Vagina (tissue), 2 donors: ENCODE measurements at places on chromosomes 2 and 18.

- DNase-seq = no peak
Measured at GRCh38 chr2:16614314-16614860, 51.2 kb downstream of the CYRIA start.

GRCh38 chr2:159445307-159445706 lies 158.8 kb upstream of the WDSUB1 start:
- DNase-seq = no peak

DNA sequence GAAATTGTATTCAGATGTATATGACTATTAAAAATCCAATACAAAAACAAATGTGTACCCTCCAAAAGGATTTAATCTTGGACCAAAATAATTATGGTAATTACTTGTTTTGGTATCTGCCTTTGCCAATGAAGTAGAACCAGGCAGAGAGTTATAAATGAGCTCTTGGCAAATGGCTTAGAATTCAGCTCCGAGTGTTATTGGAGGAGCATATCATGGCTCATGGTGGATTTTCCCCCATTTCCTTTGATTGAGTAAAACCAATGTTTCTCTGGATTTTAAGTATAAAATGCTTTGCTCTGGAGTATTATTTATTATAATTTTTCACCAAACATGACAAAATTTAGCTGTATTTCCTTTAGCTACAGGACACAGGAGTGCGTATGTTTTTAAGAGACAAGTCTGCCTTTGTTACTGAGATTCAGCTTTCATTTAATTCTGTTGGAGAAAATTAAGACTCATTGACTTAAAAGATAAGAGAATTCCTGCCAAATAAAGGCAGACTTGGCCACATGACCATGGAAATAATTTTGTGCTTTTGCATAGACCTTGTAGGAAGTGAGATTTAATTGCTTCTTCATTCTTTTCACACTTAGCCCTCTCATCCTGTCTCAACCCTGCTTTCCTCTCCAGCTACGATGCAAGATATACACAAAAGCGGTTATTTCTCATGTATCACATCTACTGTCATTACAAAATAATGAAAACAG lies 281.0 kb upstream of the SOX11 start:
- DNase-seq = no peak

DNA sequence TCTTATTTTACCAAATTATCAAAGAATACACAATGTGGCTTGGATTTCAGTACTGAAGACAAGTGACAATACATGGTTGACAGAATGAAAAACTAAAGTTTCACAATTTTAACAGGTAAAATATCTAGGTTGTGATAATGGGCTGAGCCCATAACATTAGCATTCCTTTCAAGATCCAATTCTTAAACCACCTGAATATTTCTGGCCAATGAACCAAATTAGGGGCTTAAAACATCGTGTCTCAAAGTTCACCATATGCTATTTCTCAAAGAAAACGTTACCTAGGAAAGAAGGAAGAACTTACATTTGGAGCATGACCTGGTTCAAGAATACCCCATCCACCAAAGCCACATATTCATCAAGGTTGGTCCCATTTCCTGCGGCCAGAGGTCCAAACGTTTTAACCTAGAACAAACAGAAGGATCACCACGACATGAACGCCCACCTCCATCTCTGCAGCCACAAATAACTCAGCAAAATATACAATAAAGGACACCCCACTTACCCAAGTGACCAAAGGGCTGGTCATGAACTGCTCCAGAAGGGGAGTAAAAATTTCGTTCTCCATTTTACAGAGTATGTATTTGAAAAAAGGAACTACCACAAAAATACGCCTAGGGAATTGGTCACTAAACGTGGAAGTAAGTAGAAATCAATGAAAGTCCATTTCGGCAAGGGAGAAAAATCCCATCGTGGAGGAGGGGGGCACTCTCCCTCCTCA lies 984 bp downstream of the CCDC88A start:
- DNase-seq = no peak
